Ovary (tissue), 10 donors: ENCODE measurements at places on chromosomes 13 and 19.

DNA sequence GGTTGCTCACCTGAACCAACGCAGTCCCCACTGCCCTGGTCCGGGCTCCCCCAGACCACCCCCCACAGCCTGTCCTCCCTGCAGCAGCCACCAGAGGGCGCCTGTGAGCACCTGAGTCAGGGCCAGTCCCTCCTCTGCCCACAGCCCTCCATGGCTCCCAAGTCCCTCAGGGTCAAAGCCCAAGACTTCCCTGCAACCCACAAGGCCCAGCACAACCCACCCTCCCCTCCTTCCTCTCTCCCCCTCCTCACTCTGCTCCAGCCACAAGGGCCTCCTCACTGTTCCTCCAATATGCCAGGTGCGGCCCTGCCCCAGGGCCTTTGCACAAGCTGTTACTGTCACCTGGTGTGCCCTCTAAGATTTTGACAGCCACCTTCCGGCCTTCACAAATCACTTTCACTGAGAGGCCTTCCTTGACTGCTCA lies 10.9 kb downstream of the GNA15 start:
- DNase-seq, result no peak

DNA sequence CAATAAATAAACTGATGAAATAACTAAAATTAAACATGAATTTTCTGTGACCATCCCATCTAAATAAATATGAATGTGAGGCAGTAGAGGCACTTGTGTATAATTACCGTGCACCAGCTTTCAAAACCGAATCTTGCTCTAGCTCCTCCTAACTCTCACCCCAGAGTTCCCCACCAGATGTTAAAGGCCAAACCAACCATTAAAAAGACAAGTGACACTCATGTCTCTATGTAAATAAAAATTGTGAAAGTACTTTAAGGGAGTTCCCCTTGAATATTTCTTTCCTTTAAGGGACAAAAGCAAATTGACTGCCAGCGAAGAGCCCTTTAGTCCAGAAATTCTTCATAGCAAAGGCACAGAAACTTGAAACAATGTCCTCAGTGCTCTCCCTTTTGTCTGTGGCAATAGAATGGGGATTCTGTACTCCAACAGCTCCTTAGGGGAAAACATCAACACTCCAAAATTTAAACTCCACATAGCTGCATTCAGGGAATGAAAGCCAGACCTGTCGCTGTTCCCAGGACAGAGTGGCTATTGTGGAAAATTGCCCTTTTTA lies 101.7 kb upstream of the SOX21 start:
- no peak for DNase-seq

DNA sequence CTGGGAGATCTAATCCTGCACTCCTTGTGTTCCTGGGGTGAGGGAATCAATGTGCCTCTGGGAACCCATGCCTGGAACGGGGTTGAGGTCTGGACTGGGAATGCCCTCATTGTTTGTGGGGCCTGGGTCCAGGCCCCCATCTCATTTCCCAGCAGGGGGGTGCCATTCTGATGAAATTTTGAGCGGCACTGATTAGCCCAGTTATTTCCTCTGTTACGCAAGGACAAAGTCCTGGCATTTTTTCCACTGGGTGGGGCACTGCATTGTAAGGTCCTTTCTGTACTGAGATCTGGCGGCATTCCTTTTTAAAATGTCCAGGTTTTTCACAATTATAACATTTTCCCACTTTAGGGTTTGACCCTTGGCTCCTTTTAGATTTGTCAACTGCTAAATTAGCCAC lies 14.8 kb downstream of the FPR3 start:
- DNase-seq, result no peak

- no peak for DNase-seq
These were observed 25.6 kb downstream of the EDNRB start for GRCh38 chr13:77893066-77893465.

- DNase-seq, result no peak
These were observed 104.8 kb downstream of the TNFRSF19 start for GRCh38 chr13:23674795-23675640.

- no peak for DNase-seq
These were observed 202.6 kb upstream of the UFM1 start for GRCh38 chr13:38147050-38147449.
